ENCODE measurements at places on chromosomes 7 and 10. TPM values are rescaled to one million over a fixed set of nuclear protein-coding genes. Genes with fewer than 3 reads are reported as not detected.

The SH2D4B gene
- not detected for total RNA-seq

The CFAP46 gene
- 0.13 TPM for total RNA-seq

The MYO1G gene
- total RNA-seq = 2.1 TPM

The GCK gene
- total RNA-seq = 0.19 TPM

The GPR15LG gene
- total RNA-seq = 560 TPM

DNA sequence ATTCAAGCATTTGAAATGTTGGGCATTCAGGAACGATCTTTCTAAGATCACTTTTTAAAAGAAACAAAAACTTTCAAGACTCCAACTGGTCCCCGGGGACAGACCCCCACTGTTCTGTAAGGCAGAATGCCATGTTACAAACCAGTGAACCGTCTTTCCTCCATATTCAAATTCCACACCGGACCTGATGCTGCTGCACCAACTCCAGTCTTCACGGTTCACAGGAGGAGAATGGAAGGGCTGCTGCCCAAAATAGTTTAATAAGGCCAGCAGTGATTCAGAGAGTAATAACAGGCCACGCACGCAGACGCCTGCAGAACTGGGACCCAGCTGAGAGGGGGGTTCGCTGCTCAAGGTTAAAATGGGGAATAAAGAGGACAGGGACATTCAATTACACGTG, 47.2 kb downstream of the OSBPL3 start:
- no peaks in the 10 kb centered on the region for H3K27me3 ChIP-seq
- H3K27ac ChIP-seq = no peak overlapping the region
- H3K4me3 ChIP-seq = no peak overlapping the region
- H3K4me1 ChIP-seq = no peaks in the 10 kb centered on the region

GRCh38 chr10:49123981-49124950, 8.9 kb upstream of the VSTM4 start:
- no peaks in the 10 kb centered on the region for H3K4me1 ChIP-seq
- no peaks in the 10 kb centered on the region for H3K36me3 ChIP-seq
- H3K27me3 ChIP-seq = no peaks in the 10 kb centered on the region

- no peaks in the 10 kb centered on the region for H3K27me3 ChIP-seq
- no peak overlapping the region for H3K27ac ChIP-seq
- DNase-seq = no peak
- no peak overlapping the region for H3K4me3 ChIP-seq
- no peaks in the 10 kb centered on the region for H3K36me3 ChIP-seq
- no peaks in the 10 kb centered on the region for H3K4me1 ChIP-seq
Measured at GRCh38 chr10:78934532-78934898, 134.3 kb upstream of the ZMIZ1 start.

DNA sequence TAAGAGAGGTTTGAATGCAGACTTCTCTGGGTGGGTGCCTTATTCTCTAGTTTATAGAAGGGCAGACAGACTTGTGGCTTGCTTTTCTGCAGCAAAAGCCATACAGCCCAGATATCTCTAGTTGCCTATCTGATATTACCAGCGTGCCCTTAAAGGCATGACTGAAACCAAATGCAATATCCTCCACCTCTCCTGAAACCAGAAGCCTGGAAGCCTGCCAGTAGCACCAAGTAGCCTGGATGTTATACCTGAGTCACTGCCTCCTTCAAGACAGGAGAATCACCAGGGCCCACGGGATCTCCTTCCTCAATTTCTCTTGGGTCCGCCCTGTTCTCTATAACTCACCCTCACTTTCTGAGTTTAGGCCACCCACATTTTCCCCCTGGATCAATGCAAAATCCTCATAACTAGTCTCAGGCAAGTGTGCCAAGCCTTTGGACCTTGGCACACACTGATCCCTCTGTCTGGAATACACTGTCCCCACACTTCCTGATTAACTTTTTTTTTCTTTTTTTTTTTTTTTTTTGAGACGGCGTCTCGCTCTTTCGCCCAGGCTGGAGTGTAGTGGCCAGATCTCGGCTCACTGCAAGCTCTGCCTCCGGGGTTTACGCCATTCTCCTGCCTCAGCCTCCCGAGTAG, 638.4 kb downstream of the GALNT17 start:
- no peak for DNase-seq
- H3K36me3 ChIP-seq = no peaks in the 10 kb centered on the region
- no peak overlapping the region for H3K4me3 ChIP-seq
- H3K27me3 ChIP-seq = no peaks in the 10 kb centered on the region
- H3K4me1 ChIP-seq = no peaks in the 10 kb centered on the region

DNA sequence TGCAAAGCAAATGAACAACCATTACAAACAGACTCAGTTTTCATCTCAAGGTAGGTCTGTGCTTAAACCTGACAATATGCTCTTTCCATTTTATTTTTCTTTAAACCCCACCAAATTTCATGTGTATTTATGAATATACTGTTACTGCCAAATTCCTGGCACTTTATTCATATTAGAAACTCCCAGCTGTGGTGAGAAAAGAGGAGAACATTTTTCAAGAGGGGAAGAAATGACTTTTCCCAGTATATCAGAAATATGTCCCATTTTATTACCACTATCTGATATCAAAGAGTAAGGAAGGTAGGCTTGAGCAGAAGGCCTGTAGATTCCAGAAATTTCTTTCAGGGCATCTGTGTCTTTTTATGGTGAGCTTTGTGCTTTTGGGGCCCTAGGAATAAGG, 189.6 kb downstream of the ADAM12 start:
- H3K4me3 ChIP-seq = no peak overlapping the region
- no peaks in the 10 kb centered on the region for H3K36me3 ChIP-seq
- no peaks in the 10 kb centered on the region for H3K27me3 ChIP-seq
- H3K4me1 ChIP-seq = no peaks in the 10 kb centered on the region
- no peak for DNase-seq

DNA sequence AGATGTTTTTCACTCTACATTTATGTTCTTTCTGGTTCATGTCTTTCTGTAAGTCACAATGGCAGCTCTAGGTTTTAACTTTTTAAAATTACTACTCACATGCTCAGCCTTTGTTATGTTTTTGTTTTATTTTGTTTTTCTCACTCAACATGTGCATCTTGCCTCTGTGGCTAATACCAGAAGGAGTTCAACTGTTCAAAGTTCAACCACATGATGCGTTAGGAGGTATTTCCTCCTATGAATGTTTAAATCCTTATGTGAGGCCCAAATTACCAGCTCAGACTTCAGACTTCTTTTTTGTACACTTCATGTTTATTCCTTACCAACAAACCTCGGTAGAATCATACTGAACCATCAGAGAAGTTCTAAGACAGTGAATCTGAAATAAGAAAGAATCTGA, 151.6 kb downstream of the MALRD1 start:
- H3K36me3 ChIP-seq = no peaks in the 10 kb centered on the region
- no peak for DNase-seq
- no peak overlapping the region for H3K27ac ChIP-seq
- H3K4me3 ChIP-seq = no peak overlapping the region
